ENCODE measurements at places on chromosomes 5 and 9.

DNA sequence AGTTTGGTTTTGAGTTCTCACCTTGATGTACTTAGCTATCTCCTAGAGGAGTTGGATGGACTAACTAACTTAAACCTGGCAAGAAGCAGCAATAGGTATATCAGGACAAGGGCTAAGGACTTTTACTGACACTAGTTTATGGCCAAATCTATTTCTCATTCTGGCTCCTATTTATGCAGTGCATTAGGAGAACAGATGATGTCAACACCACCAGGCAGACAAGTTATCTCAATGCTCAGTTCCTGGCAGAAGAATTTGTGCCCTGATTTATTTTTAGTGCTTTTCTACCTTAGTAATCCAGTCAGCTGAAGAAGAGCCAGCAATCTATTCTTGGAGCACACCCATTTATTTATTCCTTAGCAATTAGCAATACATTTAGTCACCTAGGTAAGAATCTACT is 30.7 kb upstream of the MYOT start:
- DNase-seq = peak; percentile 58

DNA sequence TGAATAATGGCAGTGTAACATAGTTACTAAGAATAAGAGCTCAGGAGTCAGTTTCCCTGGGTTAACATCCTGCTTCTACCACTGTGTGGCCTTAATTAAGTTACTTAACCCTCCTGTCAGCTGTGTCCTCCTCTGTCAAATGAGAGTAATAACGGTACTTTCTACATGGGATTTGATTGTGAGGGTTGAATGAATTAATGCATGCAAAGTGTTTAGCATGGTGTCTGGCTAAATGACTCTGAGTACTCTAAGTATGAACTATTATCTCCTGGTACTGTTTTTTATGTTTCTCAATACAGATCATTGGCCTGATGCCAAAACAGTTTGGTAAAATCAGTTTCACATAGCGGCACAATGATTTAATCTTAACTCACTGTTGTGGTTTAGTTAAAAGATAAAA is 19.6 kb downstream of the ZNF131 start:
- DNase-seq = no peak

GRCh38 chr5:39774605-39775004 is 349.8 kb upstream of the DAB2 start:
- DNase-seq = no peak

- DNase-seq = no peak
Measured at GRCh38 chr5:13187186-13187585, 757.3 kb downstream of the DNAH5 start.

- DNase-seq = no peak
Measured at GRCh38 chr5:14810282-14810681, 61.3 kb downstream of the ANKH start.

DNA sequence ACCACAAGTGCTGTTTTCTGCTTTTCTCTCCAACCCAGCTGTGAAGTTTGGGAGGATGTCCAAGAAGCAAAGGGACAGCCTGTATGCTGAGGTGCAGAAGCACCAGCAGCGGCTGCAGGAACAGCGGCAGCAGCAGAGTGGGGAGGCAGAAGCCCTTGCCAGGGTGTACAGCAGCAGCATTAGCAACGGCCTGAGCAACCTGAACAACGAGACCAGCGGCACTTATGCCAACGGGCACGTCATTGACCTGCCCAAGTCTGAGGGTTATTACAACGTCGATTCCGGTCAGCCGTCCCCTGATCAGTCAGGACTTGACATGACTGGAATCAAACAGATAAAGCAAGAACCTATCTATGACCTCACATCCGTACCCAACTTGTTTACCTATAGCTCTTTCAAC is 145.2 kb downstream of the RORB start:
- DNase-seq = no peak

GRCh38 chr5:35094948-35095347 is 47.2 kb upstream of the AGXT2 start:
- DNase-seq = no peak

- DNase-seq = no peak
Measured at GRCh38 chr9:87497604-87498045, at the start of gene DAPK1. TSS of gene DAPK1 (plus strand) at chr9:87497867. CDS start at chr9:87499078, 1,211 bp downstream.

DNA sequence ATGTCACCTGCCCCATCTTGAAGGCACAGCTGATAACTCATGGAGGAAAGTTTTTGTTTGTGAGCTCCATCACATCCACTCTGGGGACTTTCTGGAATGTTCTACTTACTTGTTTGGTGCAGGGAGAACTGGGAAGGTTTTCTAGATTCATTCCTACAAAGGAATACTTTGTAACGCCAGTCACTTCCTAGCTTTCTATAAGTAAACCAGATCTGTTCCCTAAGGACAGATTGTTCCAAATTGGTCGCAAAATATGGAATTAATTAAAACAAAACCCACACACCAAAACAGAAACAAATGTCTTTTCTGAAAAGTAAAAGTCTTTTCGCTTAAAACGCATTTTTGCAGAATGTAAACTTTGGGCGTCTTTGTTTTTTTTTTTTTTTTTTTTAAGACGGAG is 167.6 kb downstream of the PDZD2 start:
- no peak for DNase-seq

- peak; percentile 93 for DNase-seq
Measured at GRCh38 chr9:7212101-7212500, 454.3 kb downstream of the KDM4C start.

GRCh38 chr5:142069606-142070399 is 38.8 kb upstream of the NDFIP1 start:
- DNase-seq = no peak

DNA sequence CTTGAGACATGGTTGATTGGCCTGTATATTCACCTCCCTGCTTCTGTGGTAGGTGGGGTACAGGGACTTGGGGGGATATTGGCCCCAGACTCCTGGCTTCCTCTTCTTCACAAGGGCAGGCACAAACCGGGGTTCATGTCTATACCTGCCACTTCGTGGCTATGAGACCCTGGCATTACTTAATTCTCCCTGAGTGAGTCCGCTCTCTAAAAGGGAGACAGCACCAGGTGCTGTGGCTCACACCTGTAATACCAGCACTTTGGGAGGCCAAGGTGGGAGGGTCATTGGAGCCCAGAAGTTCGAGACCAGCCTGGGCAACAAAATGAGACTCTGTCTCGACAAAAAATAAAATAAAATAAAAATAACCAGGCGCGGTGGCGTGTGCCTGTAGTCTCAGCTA is 178.5 kb downstream of the GABBR2 start:
- DNase-seq = no peak

GRCh38 chr9:120398286-120398685 is 181.7 kb downstream of the CDK5RAP2 start:
- DNase-seq = no peak

DNA sequence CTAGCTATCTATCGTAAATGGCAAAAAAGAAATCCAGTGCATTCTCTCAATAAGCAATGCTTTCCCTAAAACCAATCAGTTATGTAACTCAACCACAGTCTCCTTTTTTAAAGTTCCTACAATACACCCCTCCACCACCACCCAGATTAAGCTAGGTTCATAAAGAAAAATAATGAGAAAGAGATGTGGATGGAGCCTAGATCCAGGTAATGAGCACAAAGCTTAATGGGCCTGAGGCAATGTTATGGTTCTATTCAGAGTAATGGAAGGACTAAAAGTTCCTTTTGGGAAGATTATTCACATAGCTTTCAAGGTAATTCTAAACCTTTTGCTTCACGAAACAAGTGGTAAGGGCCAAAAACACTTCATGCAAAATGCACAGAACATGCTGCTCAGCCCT is 113.5 kb downstream of the MPDZ start:
- no peak for DNase-seq

DNA sequence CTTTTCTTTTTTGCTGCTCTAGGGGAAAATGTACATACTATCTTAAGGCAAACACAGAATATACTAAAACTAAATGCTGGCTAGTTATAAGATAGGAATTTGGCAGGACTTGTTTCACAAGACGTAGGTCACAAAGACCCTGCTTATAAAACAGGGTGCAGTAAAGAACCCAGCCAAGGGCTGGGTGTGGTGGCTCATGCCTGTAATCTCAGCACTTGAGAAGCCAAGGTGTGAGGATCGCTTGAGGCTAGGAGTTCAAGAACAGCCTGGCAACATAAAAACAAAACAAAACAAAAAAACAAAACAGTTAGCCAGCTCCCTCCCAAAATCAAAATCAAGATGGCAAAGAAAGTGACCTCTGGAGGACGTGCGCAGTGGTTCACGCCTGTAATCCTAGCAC is 49.5 kb upstream of the DENND4C start:
- no peak for DNase-seq

- no peak for DNase-seq
Measured at GRCh38 chr5:129135633-129136032, 41.1 kb downstream of the ISOC1 start.

GRCh38 chr5:149062371-149063016 is 368 bp downstream of the SH3TC2 start:
- no peak for DNase-seq

GRCh38 chr5:88772831-88773230 is 110.2 kb downstream of the MEF2C start:
- DNase-seq = no peak

DNA sequence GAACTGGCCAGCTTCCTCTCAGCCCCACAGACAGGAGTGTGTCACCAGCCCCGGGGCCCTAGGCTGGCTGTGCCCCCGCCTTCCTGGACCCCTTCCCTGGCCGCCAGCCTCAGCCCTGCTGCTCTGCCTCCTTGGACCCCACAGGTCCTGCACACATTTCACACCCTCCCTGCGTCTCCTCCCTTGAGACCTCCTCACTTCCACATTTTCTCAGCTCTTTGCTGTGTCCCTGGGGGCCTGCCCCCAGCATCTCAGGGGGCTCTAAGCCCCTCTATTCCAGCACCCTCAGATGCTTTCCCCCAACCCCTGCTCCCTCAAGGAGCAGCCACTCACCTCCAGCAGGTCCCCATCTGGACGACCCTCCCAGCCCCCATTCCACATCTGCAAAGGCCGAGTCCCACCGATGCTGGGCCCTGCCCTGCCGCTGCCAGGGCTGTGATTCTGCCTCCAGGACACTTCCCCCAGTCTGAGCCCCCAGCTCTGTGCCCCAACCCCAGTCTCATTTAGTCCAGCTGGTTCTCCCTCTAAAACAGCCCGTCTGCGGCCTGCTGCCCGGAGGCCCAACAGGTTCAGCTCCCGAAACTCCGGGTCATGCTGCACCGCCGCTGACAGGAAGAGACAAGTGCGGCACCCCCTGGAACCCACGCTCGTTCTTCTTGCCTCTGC is 4.2 kb downstream of the SLC34A3 start:
- no peak for DNase-seq

GRCh38 chr5:148805326-148806290 is 20.8 kb upstream of the ADRB2 start:
- peak; percentile 70 for DNase-seq

- DNase-seq = no peak
Measured at GRCh38 chr9:842635-843426, 1.3 kb downstream of the DMRT1 start.

DNA sequence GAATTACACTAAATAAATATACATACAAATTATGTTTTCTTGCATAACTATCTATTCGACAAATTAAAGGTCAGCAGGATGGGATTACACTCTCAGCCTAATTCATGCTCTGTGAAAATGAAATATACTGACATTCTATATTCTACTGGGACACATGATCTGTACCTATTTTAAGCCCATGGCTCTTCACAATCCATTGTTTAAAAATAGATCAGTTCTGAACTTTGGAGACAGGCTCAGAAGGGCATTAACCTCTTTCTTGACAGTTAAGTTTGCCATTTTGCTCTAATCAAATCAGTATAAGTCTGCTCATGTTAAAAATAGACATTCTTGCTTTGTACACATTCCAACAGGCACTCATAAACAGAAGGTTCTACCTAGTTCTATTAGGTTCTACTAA is 361.2 kb downstream of the HCN1 start:
- no peak for DNase-seq

- no peak for DNase-seq
Measured at GRCh38 chr9:88628114-88628513, 93.1 kb downstream of the NXNL2 start.

GRCh38 chr5:54742417-54742891 is 224.9 kb downstream of the SNX18 start:
- no peak for DNase-seq

- no peak for DNase-seq
Measured at GRCh38 chr9:80127920-80128319, 556.2 kb downstream of the TLE4 start.

DNA sequence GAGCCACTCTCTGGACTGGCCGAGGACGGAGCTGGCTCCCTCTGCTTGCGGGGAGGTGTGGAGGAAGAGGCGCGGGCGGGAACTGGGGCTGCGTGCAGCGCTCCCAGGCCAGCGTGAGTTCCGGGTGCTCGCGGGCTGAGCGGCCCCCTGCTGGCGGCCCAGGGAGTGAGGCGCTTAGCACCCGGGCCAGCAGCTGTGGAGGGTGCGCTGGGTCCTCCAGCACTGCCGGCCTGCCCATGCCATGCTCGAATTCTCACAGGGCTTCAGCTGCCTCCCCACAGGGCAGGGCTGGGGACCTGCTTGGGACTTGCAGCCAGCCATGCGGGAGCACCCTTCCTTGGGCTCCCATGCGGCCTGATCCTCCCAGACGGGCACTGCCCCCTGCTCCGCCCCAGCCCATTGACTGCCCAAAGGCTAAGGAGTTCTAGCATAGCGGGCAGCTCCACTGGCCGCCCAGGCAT is 416.9 kb downstream of the MRPS30 start:
- no peak for DNase-seq

- no peak for DNase-seq
Measured at GRCh38 chr5:172178301-172178987, 9.6 kb downstream of the STK10 start.

DNA sequence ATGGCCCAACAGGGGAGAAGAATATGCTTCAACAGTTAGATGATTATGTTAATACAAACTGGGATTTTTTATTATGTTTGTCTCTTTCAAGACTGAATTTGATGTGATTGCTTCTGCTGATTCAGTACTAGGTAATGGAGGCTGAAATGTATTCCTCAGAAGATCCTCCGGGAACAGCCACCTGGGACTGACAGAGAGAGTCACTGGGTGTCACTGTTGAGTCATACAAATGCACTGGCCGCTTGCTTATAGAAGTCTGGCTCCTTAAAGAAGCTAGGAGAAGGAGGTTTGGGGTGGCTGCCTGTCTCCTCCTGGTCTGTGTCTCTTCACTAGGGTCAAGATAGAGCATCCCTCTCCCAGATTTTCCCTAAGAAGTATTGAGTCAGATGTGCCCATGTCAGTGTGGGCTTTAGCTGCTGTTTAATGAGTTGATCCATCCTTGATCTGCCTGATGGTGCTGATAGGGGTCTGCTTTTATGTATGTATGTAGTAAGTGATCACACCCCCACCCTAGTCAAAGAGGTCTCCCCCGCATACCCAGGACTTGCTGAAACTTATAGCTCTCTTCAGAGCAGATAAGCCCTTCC is 773.4 kb downstream of the BRINP1 start:
- peak; percentile 71 for DNase-seq

DNA sequence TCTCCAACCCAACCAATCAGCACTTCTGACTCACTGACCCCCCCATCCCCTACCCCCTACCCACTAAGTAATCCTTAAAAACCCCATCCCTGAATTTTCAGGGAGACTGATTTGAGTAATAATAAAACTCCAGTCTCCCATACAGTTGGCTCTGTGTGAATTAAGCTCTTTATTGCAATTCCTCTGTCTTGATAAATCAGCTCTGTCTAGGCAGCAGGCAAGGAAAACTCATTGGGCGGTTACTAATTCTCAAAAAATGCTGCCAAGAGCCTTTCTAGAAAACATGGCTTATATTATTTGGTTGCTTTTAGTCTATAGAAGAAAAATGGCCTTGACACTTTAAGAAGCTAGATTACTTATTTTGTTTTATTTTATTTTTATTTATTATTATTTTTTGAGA is 131.7 kb downstream of the SUSD1 start:
- DNase-seq = no peak

GRCh38 chr9:106684940-106685695 is 177.8 kb upstream of the ZNF462 start:
- no peak for DNase-seq
